ENCODE measurements at places on chromosomes 2 and 18.

DNA sequence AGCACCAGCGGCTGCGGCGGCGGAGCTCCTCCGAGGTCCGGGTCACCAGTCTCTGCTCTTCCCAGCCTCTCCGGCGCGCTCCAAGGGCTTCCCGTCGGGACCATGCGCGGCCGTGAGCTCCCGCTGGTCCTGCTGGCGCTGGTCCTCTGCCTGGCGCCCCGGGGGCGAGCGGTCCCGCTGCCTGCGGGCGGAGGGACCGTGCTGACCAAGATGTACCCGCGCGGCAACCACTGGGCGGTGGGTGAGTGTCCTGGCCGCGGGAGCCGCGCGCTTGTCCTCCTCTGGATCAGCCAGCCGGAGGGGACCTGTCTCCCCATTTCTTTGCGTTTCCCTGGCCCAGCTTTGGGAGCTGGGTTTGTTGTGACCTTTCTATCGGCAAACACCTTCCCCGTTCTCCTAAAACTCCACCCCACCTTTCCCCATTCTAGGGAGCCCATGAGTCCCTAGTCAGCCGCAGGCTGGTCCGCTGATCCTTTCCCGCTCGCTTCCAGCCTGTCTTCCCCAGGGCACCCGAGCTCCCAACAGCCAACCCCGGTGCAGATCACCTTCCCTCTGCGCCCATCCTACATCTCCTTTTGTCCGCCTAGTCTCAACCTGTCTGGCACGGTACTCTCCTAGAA lies 316 bp downstream of the GRP start:
- no peak for DNase-seq

- DNase-seq: no peak
These were observed 271.5 kb downstream of the HRH4 start for GRCh38 chr18:24731981-24732380.

DNA sequence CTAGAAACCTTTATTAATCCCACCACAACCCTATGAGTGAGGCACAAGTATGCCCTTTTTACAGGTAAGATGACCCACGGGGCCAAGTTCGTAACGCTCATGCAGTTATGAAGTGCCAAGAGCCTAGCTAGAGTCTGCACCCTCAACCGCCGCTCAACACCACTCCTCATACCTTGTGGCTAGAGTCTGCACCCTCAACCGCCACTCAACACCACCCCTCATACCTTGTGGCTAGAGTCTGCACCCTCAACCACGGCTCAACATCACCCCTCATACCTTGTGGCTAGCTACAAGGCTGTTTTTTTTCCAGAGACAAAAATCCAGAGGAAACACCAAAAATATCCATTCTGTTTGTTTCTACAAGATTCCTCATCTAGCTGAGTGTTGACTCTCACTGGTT lies 4.6 kb downstream of the TXNL4A start:
- DNase-seq: no peak

- DNase-seq: no peak
These were observed 524 bp upstream of the KLHL14 start for GRCh38 chr18:32773382-32773712.

- DNase-seq: peak; percentile 60
These were observed 524 bp upstream of the SERTAD2 start for GRCh38 chr2:64654063-64654811.

- no peak for DNase-seq
These were observed 569.8 kb upstream of the MEX3C start for GRCh38 chr18:51767293-51767692.

- DNase-seq: no peak
These were observed 761.8 kb downstream of the LRRTM4 start for GRCh38 chr2:76760367-76760704.

DNA sequence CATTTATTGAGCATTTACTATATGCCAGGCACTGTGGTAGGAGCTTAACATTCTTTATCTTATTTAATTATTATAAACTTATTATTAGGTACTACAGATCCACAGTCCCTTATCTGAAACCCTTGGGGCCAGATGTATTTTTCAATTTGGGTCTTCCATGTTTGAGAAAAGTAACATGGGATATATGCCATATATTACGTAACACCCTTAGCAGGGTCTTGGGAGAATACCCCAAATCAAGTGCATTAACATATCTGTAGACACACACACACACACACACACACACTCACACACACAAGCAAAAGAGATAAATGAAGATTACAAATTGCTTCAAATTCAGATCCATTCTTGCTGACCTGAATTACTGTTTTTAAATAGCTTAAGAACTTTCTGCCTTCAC lies 13.7 kb downstream of the NTSR2 start:
- DNase-seq: no peak

DNA sequence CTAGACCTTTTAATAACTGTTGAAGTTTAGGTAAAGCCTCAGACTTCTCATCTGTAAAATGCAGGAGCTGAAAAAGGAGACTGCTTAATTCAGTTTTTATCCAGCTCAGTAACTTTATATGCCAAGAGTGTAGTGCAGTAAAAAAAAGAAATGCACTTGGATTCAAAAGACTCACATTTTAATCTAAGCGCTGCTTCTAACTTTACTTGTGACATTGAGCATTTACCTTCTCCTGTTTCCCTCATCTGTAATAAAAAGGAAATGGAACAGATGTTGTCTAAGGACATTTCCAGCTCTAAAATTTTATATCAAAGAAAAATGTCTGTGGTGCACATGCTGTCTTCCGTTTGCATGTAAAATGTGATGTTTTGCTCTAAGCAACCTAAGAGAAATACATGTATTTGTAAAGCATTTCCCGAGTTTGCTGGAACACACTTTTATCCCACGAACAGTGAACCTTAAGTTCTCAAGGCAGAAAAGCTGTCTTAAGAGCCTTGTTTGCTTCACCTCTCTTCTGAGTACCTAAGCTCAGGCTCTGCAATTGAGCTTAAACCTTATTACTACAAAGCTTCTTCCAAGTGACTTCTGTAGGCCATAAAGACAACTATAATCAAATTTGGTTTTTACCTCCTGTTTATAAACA lies 24.2 kb upstream of the TANK start:
- no peak for DNase-seq

- DNase-seq: no peak
These were observed 33.4 kb upstream of the PPP4R1 start for GRCh38 chr18:9647496-9648323.

GRCh38 chr2:127763776-127764175 lies 47.2 kb downstream of the WDR33 start:
- no peak for DNase-seq

DNA sequence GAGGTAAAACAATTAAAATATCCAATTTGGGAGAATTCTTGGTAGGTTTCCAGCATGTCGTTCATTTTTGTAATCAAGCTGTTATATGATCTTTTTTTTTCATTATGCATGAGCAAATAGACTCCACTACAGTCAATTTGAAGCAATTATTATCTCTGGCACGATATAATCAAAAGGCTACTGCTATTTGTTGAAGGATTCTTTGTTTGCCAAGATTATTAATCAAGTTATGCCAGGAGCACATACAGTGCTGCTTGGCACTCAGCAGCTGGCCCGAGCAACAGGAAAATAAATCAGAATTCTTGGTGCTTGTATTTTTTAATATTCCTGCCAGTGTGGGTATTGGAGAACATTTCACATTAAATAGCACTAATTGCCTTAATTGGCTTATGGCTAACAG lies 279.5 kb downstream of the RND3 start:
- DNase-seq: no peak

GRCh38 chr2:199697469-199697868 lies 153.5 kb downstream of the FTCDNL1 start:
- DNase-seq: no peak

DNA sequence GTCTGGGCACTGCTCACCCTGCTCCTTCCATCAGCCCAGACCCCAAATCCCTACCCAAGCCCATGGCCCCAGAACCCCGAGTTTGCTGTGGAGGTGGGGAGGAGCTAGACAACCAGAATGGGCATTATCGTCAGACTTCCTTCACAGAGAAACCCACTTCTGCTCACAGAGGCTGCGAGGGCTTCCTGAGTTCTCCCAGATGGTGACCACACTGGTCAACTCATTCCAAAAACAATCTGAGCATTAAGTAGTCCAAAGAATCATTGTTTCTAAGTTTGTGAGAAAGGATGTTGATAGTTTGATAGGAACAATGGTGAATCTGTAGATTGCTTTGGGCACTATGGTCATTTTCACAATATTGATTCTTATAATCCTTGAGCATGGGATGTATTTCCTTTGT lies 60.2 kb downstream of the LRRC30 start:
- no peak for DNase-seq

DNA sequence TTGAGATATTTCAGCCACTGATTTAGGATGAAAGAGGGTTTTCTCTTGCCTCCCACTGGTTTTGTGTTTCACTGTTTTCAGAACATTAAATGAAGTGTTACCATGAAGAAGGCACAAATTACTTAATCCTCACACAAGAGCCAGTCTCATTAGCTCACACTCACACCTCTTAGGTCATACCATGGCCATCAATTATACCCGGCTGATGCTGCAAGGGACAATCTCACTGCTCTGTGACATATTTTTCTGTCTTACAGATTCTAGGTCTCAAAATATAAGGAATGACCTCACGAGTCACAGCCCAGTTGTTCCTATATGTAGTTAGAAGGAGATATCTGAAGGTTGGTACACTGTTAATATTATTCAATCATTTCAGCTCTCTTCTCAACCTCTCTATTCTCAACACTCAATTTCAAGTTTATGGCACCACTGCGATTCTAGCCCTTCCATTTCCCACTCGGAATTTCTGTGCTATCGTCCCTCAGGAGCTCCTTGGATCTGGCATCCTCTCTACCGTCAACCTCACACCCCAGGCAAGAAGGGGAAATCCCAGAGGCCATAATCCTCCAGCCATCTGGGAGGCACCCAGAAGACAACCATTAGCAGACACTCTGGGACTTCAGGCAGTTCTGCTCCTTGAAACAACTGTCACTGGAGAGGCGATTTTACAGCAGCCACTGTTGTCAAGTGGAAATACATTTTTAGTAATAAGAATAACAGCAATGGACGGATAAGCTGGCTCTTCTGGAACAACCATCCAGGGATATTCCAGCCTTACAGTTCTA lies 101.9 kb downstream of the MREG start:
- DNase-seq: no peak

- no peak for DNase-seq
These were observed 697.0 kb upstream of the ACVR2A start for GRCh38 chr2:147147802-147148201.

DNA sequence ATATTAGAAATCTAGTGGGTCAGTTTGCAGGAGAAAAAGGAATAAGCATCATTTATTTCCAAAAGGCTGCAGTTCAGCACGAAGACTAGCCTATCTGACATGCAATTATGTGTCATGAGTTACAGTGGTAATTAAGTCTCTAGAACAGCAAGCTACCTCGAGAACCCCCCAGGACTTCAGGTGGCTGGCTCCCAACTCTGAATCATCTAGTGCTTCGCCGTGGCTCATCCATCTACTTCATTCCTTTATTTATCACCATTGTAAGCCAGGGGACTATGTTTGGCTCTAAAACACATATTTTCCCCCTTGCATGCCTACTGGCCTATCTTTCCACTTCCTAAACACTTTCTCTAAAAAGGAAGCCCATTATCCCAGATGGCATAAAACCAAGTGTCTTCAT lies 121.6 kb downstream of the TXNL1 start:
- no peak for DNase-seq

- no peak for DNase-seq
These were observed 379.9 kb downstream of the LPIN1 start for GRCh38 chr2:12126318-12126717.

GRCh38 chr2:232885264-232885961 lies 15.3 kb downstream of the SNORC start:
- no peak for DNase-seq

DNA sequence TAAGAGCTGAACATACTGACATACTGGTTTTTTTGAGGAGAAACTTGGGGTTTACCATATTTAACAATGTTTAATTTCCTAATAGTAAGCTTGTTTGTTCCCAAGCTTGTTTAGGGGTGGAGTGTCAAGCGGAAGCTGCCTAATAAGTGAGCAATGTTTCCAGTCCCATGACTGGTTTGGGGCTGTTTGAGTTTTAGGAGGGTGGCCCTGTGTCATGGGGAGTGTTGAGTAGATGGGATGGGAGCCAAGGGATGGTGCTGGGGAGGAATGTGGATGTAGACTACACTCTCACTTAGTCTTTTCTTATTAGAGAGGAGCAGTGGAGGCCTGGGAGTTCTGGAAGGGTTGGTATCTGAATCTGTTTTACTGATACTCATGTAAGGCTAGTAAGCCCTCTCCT lies 128.5 kb downstream of the TANC1 start:
- no peak for DNase-seq

All from effector memory CD4-positive, alpha-beta T cell (primary cell).